Activated CD8-positive, alpha-beta memory T cell treated with anti-CD3 and anti-CD28 coated beads, Interleukin-2, amount 50 U/mL, for 4 hours (primary cell): ENCODE measurements at places on chromosomes 6 and 20.

- DNase-seq, result no peak
These were observed 61.6 kb upstream of the RNF146 start for GRCh38 chr6:127205036-127205435.

GRCh38 chr6:71028236-71028876, 71.5 kb upstream of the B3GAT2 start:
- no peak for DNase-seq

DNA sequence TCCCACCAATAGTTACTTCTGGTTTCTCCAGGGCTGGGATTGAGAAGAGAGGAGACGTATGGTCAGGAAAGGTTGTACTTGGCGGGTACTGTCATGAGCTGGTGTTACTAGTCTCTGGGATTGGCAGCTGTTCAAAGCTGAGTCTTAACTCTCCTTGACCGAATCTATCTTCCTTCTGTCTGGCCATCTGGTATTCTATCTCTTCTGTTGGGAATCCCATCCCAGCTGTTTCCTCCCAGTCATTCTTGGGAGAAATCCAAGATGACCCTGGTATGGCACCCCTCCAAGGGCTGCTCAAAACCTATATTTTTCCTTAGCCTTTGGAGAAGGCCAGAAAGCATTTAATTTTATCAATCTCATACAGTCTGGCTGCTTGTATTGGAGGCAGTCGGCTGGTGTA, 287.0 kb upstream of the CHD6 start:
- DNase-seq, result no peak

- no peak for DNase-seq
These were observed 31.8 kb upstream of the RALGAPA2 start for GRCh38 chr20:20744170-20744725.

DNA sequence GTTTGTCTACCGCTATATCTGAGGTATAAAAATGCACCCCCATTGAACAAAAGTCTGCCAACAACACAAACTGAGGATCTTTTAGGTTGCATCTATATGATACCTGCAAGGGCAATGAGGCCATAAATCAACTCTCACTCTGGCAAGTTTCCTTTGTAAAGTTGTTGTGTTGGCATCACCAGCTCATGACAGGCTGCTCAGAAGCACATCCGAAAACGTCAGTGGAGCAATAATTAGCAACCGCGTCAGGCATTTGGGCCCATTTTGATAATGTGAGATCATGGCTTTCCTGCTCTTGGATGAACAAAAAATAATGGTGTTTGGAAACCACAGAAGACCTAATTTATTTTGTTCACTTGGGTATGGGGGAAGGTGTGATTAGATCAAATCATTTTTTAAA, 12.0 kb upstream of the SLC22A3 start:
- no peak for DNase-seq

GRCh38 chr20:33679758-33680485, 5.7 kb upstream of the NECAB3 start:
- DNase-seq, result peak; percentile 29
